ENCODE measurements at places on chromosomes 4 and X.

DNA sequence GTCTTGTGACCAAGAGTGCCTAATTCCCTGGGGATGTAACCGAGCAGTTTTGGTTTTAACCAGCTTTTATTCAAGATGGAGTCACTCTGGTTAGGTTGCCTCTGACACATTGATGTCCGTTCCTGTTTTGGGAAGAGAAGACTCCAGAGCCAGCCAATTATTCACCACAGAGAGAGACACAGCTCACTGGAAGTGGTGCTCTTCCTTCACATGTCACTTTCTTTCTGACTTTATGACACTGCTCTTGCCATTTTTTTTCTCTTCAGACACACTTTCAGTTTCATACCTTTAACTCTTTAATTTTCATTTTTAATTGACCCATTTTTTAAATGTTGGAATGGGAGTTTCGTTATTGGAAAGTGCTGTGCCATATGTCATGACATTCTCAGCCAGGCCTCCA is 418.4 kb upstream of the FSTL5 start:
- DNase-seq: no peak

DNA sequence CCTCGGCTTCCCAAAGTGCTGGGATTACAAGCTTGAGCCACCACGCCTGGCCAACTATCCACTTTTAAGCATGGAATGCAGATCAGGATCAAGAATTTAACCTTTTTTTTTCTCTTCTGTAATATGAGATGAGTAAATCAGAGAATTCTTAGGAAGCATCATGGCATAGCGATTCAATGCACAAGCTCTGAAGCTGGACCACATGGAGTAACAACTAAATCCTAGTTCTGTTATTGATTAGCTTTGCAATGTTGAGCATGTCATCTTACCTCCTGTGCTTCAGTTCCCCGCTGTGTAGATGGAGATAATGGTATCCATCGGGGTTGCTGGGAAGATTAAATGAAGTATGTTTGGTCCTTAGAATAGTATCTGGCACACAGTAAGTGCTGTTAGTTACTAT is 1.9 kb upstream of the SNX25 start:
- DNase-seq: no peak

GRCh38 chr4:167196344-167197012 is 37.8 kb downstream of the SPOCK3 start:
- DNase-seq: no peak

- no peak for DNase-seq
Measured at GRCh38 chrX:95728446-95728845, 956.2 kb upstream of the DIAPH2 start.

DNA sequence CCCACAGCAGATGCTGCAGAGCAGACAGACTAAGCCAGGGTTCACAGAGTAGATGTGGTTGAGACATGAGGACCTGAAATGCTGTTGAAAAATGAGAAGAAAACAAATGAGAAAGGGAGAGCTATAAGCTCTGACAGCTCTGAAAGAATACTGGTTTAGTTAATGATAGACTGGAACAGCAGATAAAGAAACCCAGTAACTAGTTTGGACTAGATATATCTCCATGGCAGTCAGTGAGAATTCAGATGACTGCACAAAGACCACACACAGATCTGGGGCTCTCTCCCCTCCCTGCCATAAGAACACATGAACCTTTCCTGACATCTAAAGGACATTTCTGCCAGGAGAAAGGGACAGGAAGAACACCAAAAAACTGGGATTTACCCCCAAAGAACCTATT is 8.2 kb downstream of the NAA11 start:
- DNase-seq: no peak

DNA sequence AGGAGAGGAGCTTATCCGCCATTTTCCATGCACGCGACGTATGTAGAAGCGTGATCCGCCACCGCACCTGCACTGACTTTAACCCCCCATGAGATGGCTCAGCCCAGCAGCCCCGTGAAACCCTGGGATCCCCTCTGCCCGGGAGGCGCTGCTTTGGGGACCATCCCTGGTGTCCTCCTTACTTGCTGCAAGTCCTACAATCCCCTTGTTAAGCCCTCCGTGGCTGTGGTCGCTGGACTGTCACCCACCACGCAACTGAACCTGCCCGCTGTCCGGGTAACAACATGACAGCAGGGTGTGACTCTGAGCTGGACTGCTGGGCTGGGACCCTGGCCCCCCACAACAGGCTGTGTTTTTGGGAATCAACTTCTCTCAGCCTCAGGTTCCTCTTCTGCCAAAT is 44.7 kb upstream of the MAN2B2 start:
- no peak for DNase-seq

DNA sequence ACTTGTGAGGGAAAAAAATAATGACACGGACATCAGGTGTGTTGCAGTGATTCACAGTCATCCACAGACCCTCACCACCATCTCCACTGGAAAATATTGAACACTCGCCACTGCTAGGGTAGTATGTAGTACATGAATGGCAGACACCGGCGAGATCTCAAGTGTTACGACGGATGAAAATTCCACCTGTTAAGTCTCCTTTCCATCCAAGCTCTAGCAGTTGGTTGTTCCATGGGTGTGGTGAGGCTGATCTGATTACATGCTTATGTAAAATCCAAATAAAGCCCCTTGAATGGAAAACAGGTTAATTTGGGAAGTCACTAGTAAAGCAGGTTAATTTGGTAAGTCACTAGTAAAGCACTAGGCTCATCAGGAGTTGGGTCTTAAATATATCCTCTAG is 1.1 kb upstream of the ARMCX4 start:
- no peak for DNase-seq

Measured in inflammatory macrophage (primary cell).